T-helper 1 cell (primary cell): ENCODE measurements at places on chromosomes 2 and 18.

DNA sequence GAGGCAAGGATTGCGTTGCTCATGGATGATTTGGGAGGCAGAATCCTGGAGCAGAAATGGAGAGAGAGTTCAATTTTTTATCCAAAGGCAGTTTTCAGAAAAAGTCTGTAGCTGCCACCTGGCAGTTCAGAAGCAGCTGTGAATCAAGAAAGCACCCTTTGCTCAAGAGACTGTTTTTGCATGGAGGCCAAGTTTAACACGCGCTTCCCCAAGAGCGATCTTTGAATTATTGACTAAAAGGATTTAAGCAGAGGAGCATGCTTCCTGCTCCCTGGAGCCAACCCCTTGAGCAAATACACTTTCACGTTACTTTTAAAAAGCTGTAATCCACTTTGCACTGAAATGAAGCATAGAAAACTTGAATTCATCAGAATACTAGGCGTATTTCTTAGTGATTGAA lies 252.4 kb downstream of the RNF144A start:
- DNase-seq, result no peak

GRCh38 chr2:33510586-33510968 lies 34.1 kb downstream of the RASGRP3 start:
- DNase-seq, result no peak

GRCh38 chr2:209614690-209615369 lies 156.8 kb upstream of the UNC80 start:
- DNase-seq, result no peak

- DNase-seq, result no peak
Measured at GRCh38 chr2:233979748-233980147, 62.6 kb downstream of the TRPM8 start.

DNA sequence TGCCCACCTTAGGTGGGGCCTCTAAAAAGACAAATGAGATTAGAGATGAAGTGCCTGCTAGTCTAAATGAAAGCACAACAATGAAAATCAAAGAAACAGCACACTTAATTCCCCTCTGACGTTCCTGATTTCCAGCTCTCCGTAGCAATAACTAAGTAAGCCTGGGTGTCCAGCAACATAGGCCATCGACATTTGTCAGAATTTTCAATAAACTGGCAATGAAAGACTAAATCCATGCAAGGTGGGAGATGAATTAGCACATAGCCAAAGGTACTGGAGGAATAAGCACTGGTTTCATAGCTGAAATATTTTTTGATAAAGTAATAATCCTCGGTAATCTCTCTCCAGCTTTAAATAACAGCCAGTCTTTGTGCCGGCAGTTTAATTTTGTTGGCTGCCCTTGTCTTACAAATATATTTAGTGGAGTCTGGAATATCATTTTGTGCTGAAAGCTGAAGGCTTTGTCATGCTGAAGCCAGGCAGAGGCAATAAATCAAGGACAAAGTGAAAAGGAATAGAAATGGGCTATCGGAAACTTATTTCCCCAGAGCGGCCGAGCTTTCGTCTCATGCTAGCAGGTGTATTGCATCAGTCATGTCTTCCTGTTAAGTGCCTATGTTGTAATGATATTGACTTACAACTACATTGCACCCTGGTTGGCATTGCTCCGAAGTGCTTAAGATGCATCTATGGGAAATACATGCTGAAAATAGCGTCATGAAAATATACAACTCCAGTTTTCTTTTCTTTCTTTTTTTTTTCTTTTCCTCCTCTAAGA lies 790.1 kb downstream of the CNTNAP5 start:
- DNase-seq, result no peak

- DNase-seq, result no peak
Measured at GRCh38 chr2:204850581-204850980, 305.3 kb downstream of the PARD3B start.

DNA sequence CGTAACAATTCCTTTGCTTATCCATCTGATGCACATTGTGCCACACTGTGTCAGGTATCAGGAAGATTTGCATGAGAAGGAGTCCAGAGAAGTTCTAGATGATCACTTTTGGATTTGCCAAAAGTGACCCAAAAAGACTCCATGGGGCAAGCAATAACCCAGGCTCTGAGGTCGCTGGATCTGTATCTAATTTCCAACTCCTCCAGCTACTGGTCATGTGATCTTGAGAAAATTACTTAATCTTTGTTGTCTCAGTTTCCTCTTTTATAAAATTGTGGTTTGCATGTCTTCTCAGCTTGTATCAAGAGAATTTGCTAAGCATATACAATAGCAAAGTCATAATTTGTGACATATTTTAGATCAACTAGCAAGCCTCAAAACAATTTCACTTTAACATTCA lies 61.3 kb upstream of the ITGA4 start:
- no peak for DNase-seq

DNA sequence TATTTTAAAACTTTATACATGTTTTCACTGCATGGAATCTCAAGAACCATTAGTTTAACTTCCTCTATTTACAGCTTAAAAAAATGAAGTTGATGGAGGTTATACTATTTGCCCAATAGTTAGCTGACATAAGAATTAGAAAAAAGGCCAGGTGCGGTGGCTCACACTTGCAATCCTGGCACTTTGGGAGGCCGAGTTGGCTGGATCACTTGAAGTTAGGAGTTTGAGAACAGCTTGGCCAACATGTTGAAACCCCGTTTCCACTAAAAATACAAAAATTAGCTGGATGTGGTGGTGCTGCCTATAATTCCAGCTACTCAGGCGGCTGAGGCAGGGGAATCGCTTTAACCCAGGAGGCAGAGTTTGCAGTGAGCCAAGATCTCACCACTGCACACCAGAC lies 125.1 kb upstream of the CDH19 start:
- DNase-seq, result no peak

DNA sequence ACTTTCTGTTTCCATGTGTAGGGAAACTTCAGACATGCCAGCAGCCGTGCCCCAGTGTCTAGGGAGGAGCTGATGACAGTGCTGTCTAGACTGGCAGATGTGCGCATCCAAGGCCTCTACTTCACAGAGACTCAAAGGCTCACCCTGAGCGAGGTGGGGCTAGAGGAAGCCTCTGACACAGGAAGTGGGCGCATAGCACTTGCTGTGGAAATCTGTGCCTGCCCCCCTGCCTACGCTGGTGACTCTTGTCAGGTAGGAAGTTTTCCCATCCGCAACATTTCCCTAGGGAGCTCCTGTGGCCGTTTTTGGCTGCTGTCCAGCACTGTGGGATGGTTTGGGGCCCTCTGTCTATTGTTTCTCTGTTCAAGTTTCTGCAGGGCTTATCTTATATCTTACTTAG lies 143.1 kb upstream of the TTC39C start:
- peak; percentile 75 for DNase-seq

- no peak for DNase-seq
Measured at GRCh38 chr18:47115205-47115604, 35.1 kb downstream of the HDHD2 start.

GRCh38 chr2:69564604-69565003 lies 78.9 kb downstream of the AAK1 start:
- DNase-seq, result no peak

GRCh38 chr2:119760237-119760955 lies 674 bp downstream of the PTPN4 start:
- no peak for DNase-seq
